ENCODE measurements at places on chromosomes 4 and X.

- DNase-seq, result peak; percentile 22
Observed at GRCh38 chrX:39262641-39263040, 461.4 kb downstream of the MID1IP1 start.

GRCh38 chrX:69207216-69207615, 42.0 kb upstream of the PJA1 start:
- no peak for DNase-seq

GRCh38 chr4:123597586-123597985, 201.0 kb downstream of the SPRY1 start:
- DNase-seq, result peak; percentile 47

- DNase-seq, result no peak
Observed at GRCh38 chr4:80043541-80043940, 29.5 kb downstream of the ANTXR2 start.

DNA sequence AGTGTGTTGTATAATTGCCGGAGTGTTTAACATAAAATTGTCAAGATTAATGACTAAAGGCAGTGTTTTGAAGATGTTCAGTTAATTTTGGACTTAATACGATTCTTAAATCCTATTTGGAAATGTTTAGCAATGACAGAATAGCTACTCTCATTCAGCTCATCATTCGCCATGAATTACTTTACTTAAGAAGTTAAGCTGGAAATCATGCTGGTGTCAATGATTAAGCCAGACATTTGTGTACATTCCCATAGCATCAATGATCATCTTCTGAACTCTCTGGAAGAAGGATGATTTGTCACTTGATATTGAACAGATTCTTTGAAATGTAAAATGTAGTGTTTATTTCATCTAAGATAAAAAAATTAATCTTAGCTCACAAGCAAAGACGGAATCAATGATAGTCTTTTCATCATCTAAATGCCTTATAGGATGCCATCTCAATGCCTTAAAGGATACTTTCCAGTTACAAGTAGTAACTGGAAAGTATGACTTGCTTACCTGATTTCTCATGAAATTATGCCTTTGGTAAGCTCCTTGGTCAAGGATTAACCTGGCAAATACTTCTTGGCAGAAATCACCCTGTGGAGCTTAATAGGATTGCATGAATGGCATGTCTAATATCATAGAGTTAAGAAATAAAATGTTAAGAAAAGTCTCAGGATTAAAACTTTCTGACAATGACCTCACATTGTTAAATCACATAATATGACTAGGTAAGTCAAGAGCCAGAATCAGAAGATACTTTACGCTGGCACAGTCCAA, 515.5 kb upstream of the AGA start:
- DNase-seq, result no peak

- peak; percentile 4 for DNase-seq
Observed at GRCh38 chr4:151489462-151490203, 80.7 kb downstream of the FHIP1A start.

DNA sequence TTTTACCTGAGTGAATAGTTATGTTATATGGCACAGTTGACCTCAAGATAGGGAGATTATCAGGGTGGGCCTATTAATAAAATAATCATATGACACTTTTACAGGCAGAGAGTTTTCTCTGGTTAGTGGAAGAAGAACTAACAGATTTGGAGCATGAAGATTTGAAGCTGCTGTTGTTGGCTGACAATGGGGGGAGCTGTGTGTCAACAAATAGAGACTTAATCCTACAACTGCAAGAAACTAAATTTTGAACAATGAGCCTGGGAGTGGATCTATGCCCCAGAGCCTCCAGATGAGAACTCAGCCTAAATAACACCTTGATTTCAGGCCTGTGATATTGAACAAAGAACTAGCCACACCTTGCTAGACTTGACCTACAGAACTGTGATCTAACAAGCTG, 7.2 kb upstream of the CCSER1 start:
- DNase-seq, result peak; percentile 54

DNA sequence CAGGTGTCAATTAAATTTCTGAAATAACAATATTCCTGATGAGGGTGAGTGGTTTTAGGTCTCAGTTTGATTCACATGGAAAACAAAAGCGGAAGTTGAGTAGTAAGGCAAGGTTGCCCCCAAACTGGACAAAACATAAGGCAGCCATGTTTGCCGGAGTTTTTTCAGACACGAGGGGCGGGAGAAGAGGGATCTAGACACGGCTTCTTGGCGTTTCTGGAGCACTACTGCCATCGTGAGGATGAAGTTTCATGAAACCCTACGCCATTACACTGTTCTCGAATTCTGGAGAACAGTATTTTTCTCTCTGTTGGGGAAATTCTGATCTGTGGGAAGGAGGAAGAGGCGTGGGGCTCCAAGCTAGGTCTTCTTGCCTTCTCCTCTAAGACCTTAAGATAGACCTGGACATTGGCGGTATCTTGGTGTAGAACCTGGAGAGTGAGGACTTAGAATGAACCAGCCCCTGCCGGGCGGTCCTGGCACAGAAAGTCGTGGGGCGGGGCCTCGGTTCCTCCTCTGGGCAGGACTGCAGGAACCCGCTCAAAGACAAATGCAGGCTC, 160.3 kb downstream of the OR13H1 start:
- peak; percentile 93 for DNase-seq

- peak; percentile 66 for DNase-seq
Observed at GRCh38 chrX:97159916-97160800, 276.4 kb downstream of the RPA4 start.

DNA sequence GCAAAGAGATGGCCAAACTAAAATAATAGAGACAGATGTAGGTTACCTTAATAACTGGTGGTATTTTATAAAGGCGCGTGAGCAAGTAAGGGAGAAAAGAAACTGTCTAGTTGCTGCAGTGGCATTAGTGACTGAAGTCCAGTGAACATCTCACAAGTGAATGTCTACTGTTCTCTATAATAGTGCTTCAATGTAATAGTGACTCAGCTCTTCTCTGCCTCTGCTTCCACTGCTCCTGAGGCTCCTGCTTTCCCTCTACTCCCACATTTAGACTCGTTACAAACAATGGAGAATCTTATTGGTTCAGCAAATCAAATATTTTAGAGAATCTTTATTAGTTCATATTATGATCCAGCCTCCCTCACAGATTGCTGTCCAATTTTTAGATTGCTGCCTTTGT, 779.1 kb upstream of the HTR2C start:
- DNase-seq, result no peak

DNA sequence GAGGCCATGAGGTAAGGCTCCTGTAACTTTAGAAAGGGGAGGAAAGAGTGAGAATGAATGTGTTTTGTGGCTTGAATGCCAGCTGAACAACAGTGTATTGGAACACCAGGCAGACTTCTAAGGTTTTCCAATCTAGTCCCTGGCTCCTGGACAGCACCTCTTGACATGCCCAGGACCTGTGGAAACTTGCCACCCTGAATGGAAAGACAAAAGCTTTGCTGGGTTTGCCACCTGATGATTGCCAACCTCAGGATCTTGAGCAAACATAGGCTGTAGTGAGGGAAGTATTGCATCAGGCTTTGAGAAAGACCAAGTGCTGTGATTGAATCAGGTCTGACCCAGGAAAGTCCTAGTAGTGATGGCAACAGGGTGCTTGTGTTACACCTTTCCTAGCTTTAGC, 1393.1 kb upstream of the DIAPH2 start:
- DNase-seq, result no peak

DNA sequence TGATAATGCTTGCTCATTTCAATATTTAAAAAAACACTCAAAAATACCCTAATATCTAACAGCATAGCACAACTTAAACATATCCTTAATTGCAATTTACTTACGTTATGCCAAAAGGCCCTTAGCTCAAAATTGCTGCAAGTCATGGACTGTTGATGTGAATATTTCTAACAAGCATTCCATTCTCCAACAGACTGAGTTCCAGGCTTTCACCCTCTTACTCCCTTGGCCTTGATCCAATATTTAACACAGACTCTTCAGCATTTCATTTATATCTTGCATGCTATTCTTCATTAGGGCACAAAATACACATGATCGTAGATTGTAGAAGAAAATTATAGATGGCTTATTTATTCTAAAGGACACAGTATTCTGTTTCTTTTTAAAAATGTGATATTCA, 96.5 kb downstream of the RNF150 start:
- no peak for DNase-seq

- no peak for DNase-seq
Observed at GRCh38 chr4:174037631-174038030, 245.8 kb downstream of the FBXO8 start.

All from SK-MEL-5 (cell line).